ENCODE measurements at places on chromosomes 2 and 18.

DNA sequence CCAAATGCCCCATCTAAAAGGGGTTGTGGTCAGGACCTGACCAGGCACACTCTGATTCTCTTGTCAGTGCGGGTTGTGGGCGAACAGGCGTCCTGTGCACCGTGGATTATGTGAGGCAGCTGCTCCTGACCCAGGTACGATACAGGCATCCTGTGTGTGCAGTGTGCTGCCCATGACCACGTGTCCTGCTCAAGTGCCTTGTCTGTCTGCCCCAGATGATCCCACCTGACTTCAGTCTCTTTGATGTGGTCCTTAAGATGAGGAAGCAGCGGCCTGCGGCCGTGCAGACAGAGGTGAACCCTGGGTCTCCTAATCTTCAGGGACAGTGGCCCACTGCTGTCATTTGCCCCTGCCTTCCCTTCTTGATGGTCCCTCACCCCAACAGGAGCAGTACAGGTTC is 14.6 kb downstream of the PTPN18 start:
- no peak for DNase-seq

DNA sequence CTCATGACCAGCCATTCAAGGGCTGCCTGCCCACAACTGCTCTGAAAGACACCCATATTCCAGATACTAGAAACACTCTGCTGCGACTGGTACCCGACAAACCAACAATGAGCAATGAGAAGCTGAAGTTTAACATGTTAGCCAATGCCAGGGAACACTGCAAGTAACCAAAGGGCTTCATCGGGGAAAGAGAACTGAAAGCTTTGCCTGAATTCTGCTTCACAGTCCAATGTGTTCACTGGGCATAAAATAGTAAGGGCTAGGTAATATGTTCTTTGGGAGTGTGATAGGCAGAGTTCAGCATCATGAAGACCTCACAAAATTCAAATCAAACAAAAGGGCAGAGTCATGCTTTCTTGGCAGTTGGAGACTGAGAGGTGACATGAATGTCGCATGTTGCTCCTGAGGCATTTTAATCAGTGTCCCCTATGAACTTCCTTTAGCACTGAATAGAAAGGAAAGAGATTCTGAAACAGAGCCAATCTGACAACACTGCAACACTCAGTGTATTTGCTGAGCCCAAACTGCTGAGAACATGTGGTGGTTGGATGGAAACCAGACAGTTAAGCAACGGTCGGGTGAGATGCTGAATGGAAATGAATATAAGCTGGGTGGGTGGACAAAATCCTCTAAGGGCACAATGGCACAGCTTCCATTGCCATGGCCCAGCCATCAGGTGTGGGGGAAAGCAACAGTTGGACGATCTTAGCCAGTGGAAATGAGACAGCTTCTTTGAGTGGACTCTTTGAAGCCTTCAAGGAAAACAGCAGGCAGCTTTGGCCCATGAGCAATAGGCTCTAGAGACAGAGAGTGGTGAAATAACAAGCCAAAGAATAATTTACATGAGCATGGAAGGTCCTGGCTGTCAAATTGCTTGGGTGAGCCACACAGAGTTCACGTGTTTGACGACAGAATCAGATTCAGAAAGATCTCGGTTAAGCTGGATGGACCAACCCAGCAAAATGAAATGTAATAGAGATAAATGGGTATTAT is 277.5 kb downstream of the AFF3 start:
- DNase-seq, result no peak

DNA sequence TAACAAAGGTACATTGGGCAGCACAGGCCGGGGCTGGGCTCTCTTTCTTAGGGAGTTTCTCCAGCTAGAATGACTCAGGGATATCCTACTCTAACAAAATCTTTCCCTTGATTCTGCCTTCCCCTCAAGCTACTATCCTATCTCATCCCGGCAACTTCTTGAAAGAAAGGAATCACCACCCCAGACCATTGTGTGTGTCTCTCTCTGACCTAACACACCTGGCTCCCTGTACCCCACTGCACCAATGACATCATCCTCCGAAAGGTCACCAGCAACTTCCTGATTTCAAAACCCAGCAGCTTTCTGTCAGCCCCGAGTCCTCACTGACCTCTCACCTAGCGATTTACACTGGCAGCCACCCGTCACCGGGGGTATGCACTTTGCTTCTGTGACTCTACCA is 72.1 kb upstream of the MAP4K4 start:
- DNase-seq, result no peak

DNA sequence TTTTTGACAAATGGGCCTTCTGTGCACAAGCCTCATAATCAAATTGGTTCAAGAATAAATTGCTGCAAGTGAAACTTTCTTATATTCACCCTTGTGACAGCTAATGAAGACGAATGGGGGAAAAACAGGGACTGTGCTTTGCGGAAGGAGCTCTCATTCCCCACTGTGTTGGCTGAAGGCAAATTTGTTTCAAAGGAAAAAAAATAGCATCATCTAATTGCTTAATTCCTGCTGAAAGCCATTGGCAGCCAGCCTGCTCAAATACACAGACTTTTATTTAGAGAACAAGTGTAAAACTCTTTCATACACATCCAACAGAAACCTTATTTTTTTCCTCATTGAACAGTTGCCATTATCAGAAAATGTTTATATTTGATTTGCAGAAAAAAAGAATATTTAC is 172.3 kb downstream of the ARL6IP6 start:
- DNase-seq, result no peak

DNA sequence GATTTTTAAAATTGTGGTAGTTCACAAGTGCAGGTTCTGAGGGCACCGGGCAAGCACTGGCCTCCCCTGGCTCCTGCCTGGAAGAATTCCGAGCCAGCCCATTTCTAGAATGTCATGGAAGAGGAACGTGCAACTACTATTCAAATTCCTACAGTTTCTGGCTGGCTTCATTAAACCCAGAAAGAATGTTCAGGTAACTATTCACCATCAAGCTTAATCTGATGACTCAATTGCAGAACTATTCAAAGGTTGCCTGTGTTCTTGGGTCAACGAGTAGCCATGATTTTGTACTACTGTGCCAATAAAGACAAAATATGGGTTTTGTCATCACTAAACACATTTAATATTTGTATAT is 14.3 kb upstream of the MFF start:
- no peak for DNase-seq

DNA sequence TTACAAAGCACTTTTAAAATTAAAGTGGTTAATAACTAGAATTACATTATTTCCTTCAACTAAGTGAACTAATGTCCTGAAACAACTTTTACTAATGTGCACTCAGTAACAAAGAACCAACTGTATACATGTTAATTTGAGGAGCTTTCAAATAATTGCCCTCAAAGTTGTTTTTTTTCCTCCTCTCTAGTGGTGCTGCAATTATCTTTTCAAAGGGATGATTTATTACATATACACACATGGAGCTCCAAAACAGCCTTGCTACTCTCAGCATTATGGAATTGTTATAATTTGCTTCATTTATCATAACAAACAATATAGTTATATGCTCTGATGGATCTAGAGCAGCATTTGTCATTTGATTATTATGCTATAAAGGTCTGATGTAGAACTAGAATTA is 246.3 kb upstream of the RASGRP3 start:
- no peak for DNase-seq

DNA sequence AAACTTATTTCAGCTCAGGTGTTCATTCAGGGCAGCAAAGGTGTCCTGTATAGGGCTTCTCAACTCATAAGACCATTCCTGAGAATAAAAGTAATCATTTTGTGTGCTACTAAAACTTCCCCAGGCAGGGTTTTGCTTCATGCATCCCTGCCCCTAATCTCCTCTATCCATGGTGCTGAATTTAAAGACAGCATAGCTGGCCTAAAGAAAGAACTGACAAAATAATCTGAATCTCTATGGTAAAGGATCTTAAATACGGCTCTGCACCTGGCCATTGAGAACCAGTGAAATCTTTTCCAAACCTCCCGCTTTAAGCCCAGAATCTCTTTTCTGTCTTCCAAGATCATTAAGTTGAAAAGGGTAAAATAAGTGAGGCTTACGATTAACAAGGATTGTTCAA is 292.1 kb upstream of the KLHL29 start:
- DNase-seq, result no peak

- DNase-seq, result no peak
Observed at GRCh38 chr2:102159295-102159694, 16.7 kb downstream of the IL1R1 start.

DNA sequence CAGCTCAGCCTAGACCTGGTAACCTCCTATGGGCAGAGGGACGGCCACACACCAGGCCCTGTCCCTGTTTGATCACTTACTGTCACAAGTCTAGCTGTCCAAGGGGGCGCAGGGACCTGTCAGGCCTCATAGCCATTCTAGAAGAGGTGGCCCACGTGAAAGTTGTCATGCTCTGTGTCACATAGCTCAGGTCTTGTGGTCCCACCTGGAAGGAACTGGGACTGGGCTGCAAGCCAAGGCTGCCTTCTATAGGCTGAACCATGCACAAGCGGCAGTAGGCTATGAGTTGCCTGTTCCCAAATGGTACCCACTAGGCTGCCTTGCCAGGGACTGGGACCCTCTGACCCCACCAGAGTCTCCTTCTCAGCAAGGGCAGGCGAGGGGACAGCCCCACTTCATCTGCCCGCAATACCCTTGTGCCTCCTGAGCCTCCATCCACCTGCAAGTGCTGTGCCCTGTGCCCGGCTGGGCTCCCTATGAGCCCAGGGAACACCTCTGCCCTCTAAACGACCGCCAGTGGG is 177.5 kb downstream of the ANAPC1 start:
- no peak for DNase-seq

GRCh38 chr18:23835506-23835905 is 146.3 kb downstream of the LAMA3 start:
- no peak for DNase-seq

DNA sequence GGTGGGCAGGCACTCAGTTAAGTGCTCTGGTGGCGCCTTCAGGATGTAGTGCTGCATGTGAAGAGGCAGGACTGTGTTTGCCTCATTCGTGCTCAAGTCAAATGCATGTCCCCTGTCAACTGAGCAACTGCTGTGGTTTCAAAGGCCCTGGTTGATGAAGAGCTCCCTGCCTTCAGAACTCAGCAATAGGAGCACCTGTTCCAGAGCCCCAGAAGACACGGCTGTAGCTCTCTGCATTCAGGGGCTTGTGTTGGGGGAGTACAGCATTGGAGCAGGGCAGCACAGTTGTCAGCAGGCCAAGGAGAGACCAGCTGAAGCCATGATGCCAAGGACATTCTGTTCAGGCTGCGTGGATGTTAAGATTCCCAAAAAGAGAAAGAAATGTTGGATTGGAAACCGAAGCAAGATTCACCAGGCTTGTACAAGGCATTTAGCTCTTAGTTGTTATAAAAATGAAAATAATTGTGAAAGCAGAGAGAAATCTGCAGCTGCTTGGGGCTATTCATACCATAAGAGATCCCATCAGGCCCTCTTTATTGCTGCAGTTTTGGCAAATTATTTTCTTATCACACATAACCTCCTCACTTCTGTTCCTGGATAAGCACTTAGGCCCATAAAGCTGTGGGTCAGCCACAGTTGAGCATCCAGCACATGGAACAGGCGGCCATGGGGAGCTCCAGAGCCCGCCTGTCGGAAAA is 252.4 kb upstream of the ZNF521 start:
- DNase-seq, result no peak

- no peak for DNase-seq
Observed at GRCh38 chr2:9768388-9768787, 74.9 kb upstream of the TAF1B start.

GRCh38 chr2:217996361-217996760 is 6.4 kb downstream of the TNS1 start:
- no peak for DNase-seq

GRCh38 chr2:1690056-1690775 is 54.1 kb downstream of the PXDN start:
- DNase-seq, result no peak

DNA sequence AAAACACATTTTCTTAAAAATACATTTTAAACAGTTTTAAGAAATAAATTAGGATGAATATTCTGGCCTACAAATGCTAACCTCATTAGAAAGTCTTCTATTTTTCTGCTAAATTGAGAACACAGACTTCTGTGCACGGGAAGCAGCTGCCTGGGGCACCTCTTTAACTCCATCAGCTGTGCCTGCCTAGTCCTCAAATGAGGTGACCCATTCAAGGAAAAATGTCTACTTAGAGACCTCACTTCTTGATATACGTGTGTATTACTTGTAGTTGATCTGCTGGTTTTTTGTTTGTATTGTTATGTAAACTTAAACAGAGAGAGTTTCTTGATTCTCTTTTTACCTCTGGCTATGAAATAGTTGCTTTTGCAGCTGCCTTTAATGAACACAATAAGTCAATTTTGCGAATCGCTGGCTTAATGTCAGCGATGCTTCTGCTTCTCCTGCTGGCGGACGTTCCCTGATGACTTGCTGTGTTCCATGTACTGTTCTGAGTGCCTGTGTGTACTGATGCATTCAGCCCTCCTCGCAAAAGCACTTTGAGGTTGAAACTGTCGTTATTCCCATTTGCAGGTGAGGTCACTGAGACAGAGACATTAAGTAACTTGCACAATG is 88.7 kb upstream of the TXNDC2 start:
- DNase-seq, result no peak

- peak; percentile 6 for DNase-seq
Observed at GRCh38 chr2:174485788-174486562, 854 bp downstream of the GPR155 start.

- no peak for DNase-seq
Observed at GRCh38 chr2:132589111-132589830, 80.7 kb downstream of the LYPD1 start.

- no peak for DNase-seq
Observed at GRCh38 chr2:20235655-20236305, 10.8 kb upstream of the SDC1 start.

DNA sequence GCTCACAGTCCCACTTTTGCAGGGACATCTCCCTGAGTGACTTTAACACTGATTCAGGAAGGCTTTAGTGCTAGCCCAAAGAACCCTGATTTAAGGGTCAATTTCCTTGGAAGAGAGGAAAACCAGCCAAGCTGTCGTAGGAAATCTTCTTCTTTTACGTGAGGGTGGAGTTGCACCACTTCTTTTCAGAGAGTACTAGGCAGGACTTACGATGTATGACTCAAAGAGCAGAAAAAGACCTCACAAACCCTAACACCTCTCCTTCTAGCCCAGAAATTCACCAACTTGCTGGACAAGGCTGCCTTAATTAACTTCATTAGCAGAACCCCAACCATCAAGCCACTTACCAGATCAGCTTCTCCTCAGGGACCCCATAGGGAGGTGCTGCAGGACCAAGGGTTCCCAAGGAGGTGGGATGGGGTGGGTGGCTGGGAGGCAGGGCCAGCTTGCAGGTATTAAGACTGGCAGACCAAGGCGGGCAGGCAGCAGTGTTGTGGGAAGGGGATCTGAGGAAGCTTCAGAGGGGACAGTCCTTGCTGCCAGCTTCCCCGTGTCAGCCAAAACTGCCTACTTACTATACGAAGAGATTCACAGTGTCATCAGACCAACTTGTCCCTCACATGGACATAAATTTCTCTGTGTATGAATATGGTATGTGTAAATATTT is 6.7 kb downstream of the SERPINB2 start:
- no peak for DNase-seq

- no peak for DNase-seq
Observed at GRCh38 chr18:46364048-46364447, 259.9 kb downstream of the HAUS1 start.

- no peak for DNase-seq
Observed at GRCh38 chr18:63320975-63321265, 1.4 kb upstream of the BCL2 start.

- no peak for DNase-seq
Observed at GRCh38 chr18:32763293-32763692, 9.5 kb downstream of the KLHL14 start.

All from stimulated activated CD8-positive, alpha-beta memory T cell treated with anti-CD3 and anti-CD28 coated beads, Interleukin-15, amount 100 ng/mL, for 48 hours (primary cell).